ENCODE measurements at places on chromosomes 1 and 21. TPM values are rescaled to one million over a fixed set of nuclear protein-coding genes. Genes with fewer than 3 reads are reported as not detected.
A peak's percentile ranks its signal among the peaks of the same experiment; 100 is the strongest.

DNA sequence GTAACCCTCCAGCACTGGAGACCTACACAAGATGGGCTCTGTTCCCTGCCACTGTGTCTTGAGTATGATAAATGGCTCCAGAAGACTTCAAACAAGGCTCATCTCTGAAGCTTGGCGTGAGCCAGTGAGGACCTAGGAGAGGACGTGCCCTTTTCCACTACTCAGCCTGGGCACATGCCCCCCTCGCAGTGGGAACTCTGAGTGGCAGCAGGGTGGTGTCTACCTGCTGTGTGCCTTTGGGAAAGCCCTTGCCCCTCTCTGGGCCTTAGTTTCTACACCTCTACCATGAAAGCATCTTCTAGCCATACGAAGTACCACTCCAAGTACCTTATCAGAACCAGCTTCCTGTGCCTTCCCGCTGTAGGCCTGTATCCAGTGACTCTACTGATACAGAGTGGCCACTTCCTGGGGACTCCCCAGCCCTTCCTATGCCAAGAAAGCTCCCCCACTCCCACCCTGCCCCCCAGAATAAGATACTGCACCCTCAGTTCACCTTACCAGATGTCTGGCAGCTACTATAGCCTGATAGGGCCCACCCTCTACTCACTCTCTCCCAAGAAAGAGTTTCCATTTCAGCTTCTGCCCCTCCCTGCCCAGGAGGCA, 3.1 kb upstream of the MOB3C start:
- peaks cover 30% of the 10 kb centered on the region for H3K27me3 ChIP-seq
- DNase-seq = no peak
- no peak overlapping the region for H3K27ac ChIP-seq
- H3K36me3 ChIP-seq = no peaks in the 10 kb centered on the region
- H3K4me1 ChIP-seq = peaks cover 25% of the 10 kb centered on the region

GRCh38 chr1:239655023-239655422, 268.7 kb downstream of the CHRM3 start:
- no peak overlapping the region for H3K4me3 ChIP-seq
- no peaks in the 10 kb centered on the region for H3K27me3 ChIP-seq
- peaks cover 5% of the 10 kb centered on the region for H3K36me3 ChIP-seq
- H3K4me1 ChIP-seq = peaks cover 36% of the 10 kb centered on the region
- DNase-seq = no peak

DNA sequence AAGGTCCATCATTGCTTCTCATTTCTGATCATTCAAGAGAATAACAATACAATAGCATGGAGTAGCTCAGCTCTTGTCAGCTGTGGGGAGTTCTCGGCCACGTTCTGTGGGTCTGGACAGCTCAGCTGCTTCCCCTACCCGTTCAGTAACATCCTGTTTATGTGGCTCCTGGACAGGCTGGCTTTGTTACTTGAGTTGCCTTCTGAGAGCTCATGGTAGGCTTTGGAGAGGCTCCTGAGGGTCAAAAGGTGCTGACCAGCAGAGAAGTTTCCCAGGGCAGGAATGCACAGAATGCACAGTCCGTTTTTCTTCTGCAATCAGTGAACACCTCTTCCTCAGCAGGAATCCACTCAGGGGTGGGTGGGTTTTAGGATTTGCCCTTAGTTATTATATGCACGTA, 36.0 kb downstream of the KAZN start:
- H3K4me3 ChIP-seq = no peak overlapping the region
- H3K36me3 ChIP-seq = no peaks in the 10 kb centered on the region
- H3K27ac ChIP-seq = no peak overlapping the region
- H3K27me3 ChIP-seq = no peaks in the 10 kb centered on the region
- peaks cover 5% of the 10 kb centered on the region for H3K4me1 ChIP-seq
- DNase-seq = no peak

- peaks cover 17% of the 10 kb centered on the region for H3K27me3 ChIP-seq
- no peak overlapping the region for H3K27ac ChIP-seq
- H3K36me3 ChIP-seq = peaks cover 11% of the 10 kb centered on the region
- peaks cover 14% of the 10 kb centered on the region for H3K4me1 ChIP-seq
- DNase-seq = peak; percentile 44
Measured at GRCh38 chr21:42837421-42838211, 41.7 kb downstream of the WDR4 start.

SH2D1B gene
- not detected for total RNA-seq

Data from WTC11 (cell line).